ENCODE measurements at places on chromosomes 16 and 17.
A peak's percentile ranks its signal among the peaks of the same experiment; 100 is the strongest.

- peak; percentile 50 for DNase-seq
These were observed 83.9 kb downstream of the HIC1 start for GRCh38 chr17:2138761-2139160.

DNA sequence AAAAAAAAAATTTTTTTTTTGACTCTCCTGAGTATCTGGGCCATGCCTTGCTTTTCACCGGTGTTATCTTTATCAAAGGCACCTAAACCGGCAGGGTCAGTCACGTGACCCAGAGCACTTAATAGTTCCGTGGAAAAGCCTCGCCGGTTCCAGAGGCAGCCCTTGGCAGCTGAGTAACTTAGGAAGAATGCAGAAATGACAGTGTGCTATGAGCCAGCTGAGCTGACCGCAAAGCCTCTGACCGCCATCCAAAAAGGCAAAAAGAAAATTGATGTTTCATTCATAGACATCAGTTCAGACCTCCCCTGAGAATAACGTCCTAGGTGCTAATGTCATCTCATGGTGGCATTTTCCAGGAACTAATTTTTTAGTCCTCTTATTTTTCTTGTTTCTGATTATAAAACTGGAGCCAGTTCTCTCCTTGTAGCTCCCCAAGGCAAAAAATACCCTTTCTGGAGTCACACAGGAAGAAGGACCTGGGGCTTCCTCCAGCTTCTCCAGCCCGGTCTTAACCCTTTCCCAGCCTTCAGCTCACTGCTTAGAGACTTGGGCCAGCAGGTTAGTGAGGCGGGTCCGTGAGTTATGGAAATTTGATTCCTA, 122.6 kb downstream of the SOCS1 start:
- DNase-seq: peak; percentile 88

DNA sequence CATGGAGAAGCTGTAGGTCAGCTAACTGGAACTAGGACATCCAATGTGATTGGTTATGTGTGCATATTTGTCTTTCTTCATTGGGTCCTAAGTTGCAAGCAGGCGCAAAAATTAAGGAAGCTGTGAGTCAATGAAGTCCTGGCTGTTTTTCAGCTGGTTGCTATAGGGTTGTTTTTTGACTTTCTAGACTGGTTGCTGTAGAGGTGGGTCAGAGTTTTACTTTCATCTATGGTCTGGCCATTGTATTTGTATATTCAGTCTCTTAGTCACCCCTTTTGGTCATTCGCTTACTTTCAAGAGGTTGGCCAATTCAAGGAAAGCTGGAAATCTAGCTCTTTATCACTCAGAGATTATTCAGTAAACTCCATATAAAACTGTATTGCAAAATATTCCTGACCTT, 62.0 kb upstream of the AMZ2 start:
- no peak for DNase-seq

GRCh38 chr17:5897275-5897911, 172.8 kb upstream of the WSCD1 start:
- no peak for DNase-seq

DNA sequence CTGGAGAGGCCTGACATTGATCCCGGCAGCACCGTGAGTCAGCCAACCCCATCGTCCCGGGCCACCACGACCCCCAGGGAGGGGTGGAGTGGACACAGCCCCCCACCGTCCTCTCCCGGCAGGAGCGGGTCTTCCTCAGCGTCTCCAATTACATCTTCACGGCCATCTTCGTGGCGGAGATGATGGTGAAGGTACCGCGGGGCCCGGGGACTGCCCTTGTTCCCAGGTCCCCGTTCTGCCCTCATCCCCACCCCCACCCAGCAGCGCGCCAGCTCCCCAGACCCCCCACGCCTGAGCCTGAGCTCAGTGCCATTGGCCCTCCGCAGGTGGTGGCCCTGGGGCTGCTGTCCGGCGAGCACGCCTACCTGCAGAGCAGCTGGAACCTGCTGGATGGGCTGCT, 14.6 kb downstream of the TPSG1 start:
- DNase-seq: no peak
